ENCODE measurements at places on chromosomes 2 and 18.
A peak's percentile ranks its signal among the peaks of the same experiment; 100 is the strongest.

DNA sequence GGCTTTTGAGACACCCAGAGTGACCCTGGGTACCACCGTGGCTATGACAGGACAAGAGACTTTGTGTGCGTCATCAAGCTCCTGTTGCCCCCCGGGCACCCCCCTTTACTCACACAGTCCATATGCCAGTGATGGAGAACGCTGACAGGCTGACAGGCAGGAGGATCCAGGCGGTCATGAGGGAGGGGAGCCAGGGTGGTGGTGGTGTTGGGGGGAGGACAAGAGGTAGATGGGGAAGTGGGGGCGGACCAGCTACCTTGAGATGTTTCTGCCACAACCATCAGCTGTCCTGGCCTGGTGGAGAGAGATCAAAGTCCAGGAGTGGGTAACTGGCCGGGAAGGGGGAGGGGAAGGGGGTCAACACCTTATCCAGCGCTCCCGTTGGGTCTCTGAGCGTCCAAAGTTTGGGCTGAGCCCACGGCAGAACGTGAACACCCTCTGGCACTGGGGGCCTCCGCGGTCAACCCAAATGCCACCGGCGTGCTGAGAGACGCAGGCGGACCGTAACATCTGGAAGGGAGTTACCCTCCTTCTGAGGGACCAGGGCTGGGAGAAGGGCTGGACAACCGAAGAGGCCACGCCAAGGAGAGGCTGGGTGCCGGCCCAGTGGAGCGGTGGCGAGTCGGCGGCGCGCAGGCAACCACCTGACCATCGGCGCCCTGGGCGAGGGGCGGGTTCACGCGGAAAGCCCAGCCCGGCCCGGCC, 575 bp downstream of the TMEM150A start:
- DNase-seq: peak; percentile 86
- no peaks in the 10 kb centered on the region for H3K27me3 ChIP-seq
- peak overlapping the region; percentile 88 for H3K4me3 ChIP-seq
- peaks cover 18% of the 10 kb centered on the region for H3K36me3 ChIP-seq

- H3K4me1 ChIP-seq: no peaks in the 10 kb centered on the region
- H3K36me3 ChIP-seq: no peaks in the 10 kb centered on the region
- no peak overlapping the region for H3K27ac ChIP-seq
- no peaks in the 10 kb centered on the region for H3K27me3 ChIP-seq
Observed at GRCh38 chr2:35415282-35415681, 940.3 kb upstream of the CRIM1 start.

DNA sequence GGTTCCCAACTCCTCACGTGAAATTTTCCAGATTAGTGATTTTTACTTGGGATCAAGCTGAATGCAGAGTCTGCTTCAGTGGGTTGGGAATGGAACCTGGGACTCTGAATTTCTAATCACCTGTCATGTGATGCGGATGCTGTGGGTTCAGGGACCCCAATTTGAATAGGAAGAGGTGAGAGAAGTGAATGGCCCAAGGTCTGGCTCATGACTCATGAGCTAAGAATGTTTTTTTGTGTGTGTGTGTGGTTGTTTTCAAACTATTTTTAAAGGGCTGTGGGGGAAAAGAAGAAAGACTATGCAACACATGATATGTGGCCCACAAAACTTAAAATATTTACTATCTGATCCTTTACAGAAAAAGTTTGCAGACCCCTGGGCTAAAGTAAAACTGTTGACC, 108.5 kb upstream of the CYRIA start:
- no peaks in the 10 kb centered on the region for H3K27me3 ChIP-seq
- no peaks in the 10 kb centered on the region for H3K36me3 ChIP-seq
- no peak for DNase-seq
- no peak overlapping the region for H3K4me3 ChIP-seq
- no peak overlapping the region for H3K27ac ChIP-seq
- no peaks in the 10 kb centered on the region for H3K4me1 ChIP-seq

DNA sequence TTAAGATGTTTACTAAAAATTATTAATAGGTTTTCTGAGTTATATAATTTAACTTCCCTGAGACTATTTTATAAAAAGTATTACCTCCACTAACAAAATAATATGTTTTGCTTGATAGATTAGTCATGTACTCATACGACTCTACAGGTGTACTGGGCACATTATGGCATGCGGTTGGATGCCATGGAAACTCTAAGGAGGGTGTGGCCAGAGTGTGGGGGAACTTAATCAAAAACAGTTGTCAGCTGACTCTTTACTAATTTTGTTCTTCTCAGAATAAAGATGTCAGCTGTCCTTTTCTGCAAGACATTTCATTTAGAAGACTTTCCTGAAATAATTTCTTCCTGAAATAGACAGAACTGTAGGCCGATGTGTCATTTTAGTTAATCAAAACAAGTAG, 228.3 kb upstream of the SIX3 start:
- H3K4me3 ChIP-seq: no peak overlapping the region
- H3K27ac ChIP-seq: no peak overlapping the region
- no peak for DNase-seq
- H3K4me1 ChIP-seq: peaks cover 7% of the 10 kb centered on the region
